ENCODE measurements at places on chromosomes 16 and 17.

- no peak for DNase-seq
Observed at GRCh38 chr16:86010680-86011141, 111.7 kb downstream of the IRF8 start.

DNA sequence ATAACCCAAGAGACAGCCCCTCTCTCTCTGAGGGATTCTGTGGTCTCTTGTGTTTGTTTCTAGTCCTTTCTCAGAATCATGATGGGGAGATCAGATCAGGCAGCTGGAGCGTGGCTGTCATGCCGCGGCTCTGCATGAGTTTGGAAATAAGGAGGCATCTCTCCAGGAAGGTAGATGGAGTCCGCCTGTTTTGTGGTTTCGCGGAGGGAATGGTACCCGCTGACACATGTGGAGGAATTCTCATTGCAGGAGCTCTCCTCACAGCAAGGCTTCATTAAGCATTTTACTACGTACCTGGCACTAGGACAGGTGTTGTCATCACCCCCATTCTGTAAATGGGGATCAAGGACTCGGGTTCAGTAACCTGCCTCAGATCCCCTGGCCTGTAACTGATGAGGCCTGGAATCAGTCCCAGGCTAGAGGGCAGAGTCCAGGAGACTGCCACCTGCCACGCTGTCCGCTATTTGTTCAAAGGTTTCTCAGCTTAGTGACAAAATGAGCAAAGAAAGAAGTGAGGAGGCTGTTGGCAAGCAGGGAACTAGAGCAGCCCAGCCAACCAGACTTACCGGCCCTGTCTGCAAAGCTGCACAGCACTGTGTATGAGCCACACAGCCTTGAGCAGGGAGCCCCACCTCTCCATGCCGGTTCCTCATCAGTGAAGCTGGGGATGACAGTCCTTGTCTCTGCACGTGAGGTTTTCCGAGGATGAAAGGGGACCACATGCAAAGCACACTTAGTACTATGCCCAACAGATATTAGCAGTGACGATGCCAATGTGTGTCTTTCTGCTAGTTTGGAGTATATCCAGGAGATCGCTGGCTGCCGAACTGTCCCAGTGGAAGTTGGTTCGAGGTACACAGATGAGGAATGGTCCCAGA is 11.0 kb downstream of the KDM8 start:
- no peak for DNase-seq

DNA sequence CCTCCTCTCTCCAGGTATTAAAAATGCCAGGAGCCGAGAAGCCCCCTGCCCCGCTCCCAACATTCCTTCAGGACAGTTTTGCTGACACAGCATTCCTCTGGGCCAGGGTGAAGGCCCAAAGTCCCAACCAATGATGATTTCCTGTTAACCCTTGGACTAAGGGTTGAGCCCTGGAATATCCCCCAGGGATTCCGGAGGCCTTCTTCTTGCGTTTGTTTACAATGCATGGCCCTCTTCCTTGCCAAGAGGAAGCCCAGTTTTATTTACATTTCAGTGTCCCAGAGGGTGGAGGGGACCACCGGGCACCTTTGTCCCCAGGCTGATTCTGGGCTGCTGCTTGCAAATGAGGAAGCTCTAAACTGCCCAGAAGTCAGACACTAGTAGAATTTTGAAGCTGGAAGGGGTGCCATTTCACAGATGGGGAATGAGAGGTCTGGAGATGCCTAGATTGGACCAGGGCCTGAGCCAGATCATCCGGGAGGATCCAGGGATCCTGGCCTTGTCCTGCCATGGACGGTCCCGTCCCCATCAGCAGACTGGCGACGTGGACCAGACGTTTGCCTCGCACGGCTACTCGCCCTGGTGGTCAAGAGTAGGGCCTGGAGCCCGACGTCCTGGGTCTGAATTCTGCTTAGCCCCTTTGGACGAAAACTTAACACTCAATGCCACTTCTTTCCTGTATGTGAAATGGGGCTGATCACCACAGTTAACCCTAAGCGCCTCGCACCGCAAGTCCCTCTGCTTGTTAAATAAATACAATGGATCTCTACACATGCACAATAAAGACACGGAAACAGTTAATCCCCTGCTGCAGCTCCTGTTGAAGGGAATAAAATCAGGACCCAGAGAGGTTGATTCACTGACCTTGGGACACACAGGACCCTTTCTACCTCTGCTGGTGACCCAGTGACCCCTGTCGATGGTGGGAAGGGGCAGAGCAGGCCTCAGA is 55.6 kb upstream of the CIBAR2 start:
- DNase-seq, result no peak

GRCh38 chr17:737561-738113 is 5.2 kb downstream of the TLCD3A start:
- no peak for DNase-seq

DNA sequence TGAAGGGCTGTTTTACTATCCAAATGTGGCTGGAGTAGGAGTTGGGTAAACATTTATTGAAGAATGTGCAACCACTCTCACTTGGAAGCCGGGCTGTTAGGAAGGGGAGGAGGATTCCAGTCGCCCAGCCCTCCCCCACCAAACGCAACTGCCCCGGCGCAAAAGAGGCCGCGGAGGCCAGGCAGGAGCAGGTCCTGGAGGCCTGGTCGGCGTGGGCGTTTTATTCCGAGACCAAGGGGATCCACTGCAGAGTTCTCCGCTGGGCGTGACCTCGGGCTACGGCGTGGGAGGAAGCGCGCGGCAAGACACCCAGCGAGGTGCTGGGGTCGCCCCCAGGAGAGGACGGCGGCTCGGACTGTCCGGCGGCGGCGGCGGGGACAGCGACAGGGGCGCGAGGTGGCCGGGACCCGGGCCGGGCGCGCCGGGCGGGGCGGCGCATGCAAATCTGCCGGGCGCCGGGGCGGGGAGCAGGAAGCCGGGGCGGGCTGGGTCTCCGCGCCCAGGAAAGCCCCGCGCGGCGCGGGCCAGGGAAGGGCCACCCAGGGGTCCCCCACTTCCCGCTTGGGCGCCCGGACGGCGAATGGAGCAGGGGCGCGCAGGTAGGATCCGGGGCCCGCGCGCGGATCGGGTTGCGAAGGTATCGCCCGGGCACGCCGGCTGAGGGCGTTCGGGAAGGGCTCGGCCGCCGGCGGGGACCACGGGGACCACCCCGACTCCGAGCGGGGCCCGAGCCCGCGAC is at the start of gene IL4R:
IL4R (plus strand) TSS at position 553 of the 739 bp plus-strand sequence. CDS start 26,230 bp downstream, outside the sequence.
- DNase-seq, result peak; percentile 39

GRCh38 chr16:60905811-60906210 is 1130.4 kb downstream of the CDH8 start:
- DNase-seq, result no peak

DNA sequence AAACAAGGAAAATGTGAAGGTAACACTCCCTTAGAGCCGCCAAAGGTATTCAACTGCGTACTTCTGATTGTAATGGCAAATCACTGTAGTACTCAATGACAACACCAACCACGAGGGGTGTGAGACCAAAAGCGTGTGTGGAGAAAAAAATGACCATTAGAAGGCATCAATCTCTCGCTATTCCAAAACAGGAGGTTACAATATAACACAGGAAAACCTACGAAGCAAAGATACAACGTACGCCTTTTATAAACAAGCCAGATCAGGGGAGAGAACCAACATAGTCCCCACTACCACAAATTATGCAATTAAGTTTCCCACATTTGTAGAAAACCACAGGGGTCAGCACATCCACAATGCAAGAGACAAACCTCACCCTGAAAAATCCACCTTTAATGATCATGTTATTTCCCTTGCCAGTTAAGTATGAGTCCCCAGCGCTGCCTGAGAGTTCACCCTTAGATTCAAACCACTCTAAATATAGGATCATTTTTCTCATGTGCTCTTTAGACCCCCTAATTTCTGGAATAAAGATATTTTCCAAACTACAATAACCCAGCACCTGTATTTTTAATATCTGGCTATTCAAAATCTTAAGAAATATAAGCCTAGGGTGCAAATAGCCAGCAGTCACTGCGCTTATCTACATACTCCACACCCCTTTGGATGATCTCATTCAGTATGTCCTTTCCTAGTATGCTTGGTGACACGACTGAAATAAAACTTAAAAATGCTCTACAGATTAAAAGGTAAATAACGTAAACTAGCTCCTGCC is 12.4 kb downstream of the TEX14 start:
- DNase-seq, result no peak

DNA sequence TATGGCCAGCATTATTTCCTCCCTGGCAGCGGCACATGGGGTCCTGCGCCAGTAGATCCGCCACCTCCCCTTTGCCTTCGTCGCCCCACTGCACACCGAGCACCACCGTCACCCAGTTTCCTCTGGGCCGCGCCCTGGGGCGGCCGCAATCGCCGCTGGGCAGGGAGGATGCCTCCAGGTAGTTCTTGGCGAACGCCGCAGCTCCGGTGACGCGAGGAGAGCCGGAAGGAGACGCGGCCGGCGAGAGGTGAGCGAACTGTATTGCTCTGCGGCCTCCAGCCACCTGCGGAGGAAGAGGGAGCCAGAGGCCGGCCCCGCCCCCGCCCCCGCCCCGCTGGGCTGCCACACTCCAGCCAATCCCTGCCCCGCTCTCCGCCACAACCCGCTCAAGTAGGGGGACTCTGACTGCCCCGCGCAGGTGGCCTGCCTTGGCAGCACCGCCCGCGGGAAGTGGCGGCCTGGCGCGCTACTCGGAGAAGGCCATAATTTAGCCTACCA is 11.8 kb upstream of the SLFN13 start:
- DNase-seq, result peak; percentile 21

GRCh38 chr16:19153876-19154275 is 14.2 kb upstream of the SYT17 start:
- no peak for DNase-seq

GRCh38 chr17:75876938-75877751 is 1.2 kb downstream of the TRIM47 start:
- no peak for DNase-seq

- DNase-seq, result no peak
Observed at GRCh38 chr16:56226187-56226586, 34.9 kb downstream of the GNAO1 start.

DNA sequence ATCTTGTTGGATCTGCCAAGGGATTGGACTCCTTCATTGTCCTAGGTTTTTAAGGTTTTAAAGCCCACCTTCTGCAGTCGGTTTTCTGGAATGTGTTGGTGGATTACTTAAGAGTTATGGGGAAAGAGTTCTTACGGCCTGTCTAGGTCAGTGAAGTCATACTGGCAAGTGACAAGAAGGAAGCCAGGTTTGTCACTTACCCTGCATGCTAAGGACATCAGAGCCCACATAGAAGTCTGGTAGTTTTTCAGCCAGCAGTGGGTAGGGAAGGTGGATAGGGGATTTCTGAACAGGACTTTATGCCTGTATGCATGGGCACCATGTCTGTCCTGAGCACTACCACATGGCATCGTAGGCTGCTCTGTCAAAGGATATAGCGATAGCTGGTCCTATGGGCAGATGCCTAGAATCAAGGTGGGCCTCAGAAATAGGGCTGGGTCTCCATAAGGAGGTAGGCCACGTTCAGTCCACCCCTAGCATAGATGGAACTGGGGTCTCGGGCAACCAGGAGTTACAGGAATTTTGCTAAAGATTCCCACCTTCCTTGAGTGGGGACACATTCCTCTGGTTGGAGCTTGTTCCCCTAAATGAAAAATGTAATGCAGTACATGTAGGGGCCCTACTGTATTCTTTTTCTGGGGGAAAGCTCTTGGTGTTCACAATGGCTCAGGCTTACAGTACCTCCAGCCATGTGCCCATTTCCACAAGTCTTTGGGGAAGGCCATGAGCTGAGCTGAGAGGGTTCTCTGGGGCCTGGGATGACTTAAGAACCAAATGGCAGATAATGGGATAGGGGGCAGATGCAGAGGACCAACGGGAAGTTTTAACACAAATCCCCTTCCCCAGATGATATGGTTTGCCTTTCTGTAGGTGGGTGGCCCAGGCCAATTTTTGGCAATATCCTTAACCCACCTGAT is 27.5 kb downstream of the TRPV2 start:
- DNase-seq, result no peak

DNA sequence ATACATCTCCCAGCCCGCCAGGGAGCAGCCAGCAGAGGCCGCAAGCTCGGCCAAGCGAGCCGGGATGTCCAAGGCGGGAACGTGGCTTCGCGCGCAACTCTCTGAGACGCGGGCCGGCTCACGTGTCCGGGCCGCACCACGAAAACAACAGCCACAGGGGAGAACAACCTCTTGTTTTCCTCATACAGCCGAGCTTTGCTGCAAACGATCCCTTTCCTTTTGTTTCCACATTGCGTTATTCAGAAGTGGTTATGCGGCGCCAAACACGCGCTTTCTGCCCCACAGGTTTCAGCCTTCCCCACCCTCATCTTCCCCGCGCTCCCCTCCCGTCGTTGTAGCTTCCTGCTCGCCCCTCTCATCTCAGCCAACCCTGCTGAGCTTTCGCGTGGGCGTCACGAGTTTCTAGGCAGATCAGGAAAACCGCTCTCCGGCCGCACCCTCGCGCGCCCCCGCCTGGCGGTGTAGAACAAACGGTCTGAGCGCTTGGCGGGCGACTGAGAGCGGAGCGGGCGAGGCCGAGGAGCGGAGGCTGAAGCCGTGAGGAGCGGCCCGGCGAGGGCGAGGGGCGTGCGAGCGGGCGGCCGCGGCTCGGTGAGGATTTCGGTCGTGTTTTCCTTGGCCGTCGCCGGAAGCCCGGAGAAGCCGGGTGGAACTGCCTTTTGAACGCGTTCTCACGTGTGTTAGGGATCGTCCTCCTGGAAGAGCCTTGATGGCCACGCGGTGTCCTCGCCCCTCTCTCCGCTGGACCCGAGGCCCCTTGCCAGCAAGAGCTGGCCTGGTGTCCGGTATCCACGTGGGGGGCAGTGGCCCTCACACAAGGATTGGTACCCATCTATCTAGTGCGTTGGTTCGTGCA is 6.6 kb upstream of the SMARCD2 start:
- DNase-seq, result peak; percentile 90

DNA sequence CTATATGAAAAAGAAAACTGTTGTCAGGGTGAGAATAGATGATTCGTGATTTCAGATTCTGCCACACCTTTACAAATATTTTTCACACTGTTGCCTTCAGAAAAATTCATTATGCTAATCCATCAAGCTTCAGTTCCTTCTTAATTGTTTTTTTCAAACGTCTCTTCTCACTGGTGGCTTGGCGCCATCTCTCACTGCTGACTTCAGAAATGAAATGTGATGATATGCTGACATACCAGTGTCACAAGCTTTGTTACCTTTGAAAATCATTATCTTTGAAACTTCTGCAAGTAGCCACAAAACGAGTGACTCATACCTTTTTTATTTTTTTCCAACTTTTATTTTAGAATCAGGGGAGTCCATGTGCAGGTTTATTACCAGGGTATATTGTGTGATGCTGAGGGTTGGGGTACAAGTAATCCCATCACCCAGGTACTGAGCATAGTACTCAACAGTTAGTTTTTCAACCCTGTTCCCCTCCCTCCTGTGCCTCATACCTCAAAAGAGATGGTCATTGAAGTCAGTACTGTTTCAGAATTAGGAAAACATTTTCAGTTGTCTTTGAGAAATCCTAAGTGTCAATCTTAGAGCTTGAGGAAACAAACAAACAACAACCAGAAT is 14.0 kb upstream of the KRT222 start:
- no peak for DNase-seq

DNA sequence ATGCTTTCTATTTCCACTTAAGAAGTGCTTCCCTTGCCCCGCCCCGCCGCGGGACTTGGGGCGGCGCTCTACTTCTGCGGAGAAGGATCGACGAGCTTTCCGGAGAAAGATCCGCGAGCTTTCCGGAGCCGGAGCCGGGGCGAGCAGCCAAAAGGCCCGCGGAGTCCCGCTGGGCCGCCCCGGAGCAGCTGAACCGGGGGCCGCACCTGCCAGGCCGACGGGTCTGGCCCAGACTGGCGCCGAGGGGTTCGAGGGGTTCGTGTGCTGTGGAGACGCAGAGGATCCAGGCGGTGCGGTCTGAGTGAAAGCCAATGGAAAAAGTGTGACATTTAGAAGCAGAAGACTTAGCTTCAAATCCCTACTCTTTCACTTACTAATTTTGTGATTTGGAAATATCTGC is 50.8 kb downstream of the TBC1D26 start:
- DNase-seq, result no peak

- no peak for DNase-seq
Observed at GRCh38 chr16:87560428-87561199, 41.7 kb upstream of the JPH3 start.
